ENCODE measurements at places on chromosomes 7 and 10.

GRCh38 chr10:124204726-124205125 is 111.3 kb upstream of the CHST15 start:
- no peak for DNase-seq

DNA sequence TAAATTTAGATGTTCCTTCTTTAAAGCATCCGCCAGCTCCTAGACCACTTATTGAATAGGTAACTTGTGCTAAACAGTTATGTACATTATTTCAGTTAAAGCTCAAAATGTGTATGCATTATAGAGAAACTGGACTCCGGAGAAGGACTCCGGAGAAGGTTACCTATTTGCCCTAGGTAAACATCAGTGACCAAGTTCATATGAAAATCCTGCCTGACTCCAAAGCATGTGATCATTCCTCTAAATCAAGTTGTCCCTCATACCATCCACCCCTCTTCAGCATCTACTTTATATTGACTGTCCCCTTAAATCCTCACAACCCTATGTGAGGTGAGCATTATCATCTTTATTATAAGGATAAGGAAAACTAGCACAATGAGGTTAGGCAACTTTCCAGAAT is 147.5 kb downstream of the SRPK2 start:
- DNase-seq: no peak

DNA sequence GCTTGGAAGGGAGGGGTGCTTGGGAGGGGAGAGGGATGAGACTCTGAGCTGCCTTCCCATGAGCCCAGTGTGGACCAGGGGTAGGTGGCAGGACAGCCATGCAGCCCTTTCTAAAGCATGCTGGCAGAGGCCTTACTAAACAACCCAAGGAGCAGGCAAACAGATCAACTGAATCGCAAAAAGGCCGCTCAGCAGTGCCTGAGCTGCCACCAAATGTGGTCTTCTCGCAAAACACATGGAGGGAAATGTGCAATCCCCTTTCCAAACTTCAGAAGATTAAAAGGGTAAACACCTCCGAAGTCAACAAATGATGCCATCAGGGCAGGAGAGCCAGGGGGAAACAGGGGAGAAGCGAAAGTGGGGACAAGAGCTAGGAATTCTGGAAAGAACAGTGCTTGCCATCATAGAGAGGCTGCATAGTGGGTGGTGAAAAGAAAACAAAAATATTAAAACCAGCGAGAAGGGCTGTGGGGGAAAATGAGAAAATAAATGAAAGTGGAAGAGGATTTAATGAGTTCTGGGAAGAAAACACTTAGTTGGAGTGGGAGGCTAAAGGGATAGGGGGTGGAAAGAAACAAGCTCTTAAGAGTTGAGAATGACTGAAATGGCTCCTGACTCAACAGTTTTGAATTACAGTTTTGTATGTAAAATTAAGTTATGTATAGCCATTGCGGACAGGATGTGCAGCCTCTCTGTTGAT is 62.2 kb upstream of the ZNF32 start:
- DNase-seq: no peak

GRCh38 chr7:157544980-157545680 is 208.3 kb downstream of the DNAJB6 start:
- no peak for DNase-seq

DNA sequence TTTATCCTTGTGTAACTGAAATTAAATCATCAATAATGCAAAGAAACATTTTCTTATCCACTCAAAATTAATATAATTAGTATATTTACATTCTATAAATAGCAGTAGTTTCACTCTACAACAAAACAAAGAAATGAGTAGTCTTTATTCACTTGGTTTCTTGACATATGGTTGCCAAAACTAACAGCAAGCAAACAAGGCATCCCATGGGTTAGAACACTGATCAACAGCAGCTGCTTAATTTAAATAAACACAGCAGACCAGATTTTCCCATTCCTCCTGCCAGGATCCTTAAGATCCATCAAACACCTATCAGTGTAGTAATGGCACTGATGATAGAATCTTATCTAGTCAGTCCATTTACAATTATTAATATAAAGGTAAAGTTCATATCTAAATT is 22.1 kb downstream of the NCAPG2 start:
- no peak for DNase-seq

DNA sequence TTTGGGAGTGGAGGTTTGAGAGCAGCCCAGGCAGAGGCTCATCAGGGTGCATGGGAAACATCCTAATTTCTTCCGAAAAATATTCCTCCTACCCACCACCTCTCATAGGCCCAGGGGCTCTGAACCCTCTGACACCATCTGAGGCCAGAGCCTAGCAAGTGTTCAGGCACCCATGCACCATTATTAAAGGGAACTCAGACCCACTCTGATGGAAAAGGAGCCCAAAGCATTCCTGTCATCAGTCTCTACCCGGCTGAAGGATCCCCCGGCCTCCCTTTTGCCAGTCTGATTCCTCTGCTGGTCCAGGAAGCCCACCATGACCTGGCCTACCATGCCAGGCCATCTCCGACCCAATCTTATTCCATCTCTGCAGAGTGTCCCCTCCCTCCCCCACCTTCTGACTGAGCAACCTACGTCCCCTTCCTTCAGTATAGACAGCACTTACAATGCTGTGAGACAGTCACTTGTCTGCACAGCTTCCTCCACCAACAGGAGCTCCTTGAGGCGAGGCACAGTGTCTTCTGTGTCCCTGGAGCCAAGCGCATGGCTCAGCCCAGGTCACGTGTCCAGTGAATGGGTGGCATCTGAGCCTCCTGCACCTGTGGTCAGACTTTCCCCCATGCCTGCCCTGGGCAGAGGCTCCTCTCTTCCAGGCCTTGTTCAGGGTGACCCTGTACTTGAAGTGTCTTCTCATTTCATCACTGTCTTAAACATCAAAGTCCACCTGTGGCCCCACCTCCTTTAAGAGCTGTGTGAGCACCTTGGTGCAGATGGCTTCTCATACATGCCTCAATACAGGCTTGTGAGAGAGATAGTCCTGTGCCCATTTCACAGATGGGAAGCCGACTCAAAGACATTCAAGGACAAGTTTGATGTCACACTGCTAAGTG is 889 bp upstream of the GPR15LG start:
- DNase-seq: no peak

DNA sequence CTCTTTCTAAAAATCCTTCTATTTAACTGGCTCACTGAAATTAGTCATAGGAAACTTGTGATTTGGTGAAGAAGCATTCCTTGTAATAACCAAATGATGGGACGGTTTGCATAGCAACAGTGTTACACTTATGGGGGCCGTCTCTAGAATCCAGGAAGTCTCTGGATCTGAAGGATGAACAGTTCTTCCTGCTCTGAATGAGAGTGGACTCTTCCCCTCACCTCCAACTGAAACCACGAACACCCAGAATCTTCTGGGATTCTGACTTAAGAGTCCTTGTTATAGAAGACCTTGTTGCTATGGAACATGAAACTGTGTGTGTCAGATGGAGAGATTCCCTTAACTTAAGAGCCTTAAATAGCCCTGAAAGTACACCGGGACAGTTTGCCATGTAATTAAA is 23.2 kb downstream of the NOLC1 start:
- no peak for DNase-seq

DNA sequence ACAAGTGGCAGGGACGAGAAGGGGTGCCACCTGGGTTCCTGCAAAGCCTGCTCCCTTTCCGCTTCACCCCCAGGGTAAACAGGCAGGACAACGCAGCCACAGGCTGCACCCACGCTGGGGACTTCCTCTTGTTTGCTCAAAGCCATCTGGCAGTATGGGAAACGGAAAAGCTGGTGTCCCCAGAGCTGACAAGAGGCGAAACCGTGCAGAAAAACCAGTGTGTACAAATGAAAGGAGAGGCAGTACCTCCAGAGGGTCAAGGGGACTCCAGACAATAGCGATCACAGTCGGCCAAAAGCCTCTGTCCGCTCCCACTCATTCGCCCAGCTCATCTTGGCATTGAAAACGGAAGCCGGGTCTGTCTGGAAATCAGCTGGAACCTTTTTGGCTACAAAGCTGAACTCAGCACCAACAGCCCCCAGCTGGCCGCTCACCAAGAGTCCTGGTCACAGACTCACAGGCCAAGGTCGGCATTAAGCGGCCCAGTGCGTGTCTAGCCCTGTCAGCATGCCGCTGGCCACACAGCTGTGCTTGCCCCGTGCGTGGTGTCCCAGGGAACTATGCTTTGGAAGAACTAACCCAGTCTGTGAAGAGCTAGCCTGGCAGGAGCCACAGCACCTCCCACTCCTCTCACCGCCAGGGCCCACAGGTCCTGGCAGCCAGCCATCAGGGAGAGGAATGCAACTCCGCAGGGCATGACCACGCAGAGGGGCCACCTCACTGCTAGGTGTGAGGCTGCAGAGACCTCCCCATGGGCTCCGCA is 10.4 kb downstream of the TNS3 start:
- no peak for DNase-seq

DNA sequence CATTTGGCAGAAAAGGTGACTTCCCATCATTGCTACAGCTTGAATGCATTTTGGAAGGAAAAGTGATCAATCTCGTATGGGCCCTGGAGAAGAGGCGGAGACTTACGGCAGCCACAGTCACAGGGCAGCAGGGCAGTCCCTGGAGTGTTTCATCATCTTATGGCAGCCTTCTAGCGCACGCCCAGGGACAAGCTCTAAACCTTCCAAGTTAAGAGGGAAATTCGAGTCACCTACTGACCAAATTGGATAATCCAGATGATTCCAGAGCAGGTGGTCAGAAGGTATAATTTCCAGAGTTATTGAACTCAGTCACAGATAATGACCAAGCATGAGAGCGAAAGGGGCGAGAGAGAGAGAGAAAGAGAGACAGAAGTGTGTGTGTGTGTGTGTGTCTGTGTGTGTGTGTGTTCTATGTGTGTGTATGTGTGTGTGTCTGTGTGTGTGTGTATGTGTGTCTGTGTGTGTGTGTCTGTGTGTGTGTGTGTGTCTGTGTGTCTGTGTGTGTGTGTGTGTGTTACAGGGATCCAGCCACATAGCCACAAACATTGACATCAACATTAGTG is 123.7 kb upstream of the ADAM12 start:
- no peak for DNase-seq

- no peak for DNase-seq
These were observed 3.3 kb downstream of the LBX1 start for GRCh38 chr10:101225846-101226421.

DNA sequence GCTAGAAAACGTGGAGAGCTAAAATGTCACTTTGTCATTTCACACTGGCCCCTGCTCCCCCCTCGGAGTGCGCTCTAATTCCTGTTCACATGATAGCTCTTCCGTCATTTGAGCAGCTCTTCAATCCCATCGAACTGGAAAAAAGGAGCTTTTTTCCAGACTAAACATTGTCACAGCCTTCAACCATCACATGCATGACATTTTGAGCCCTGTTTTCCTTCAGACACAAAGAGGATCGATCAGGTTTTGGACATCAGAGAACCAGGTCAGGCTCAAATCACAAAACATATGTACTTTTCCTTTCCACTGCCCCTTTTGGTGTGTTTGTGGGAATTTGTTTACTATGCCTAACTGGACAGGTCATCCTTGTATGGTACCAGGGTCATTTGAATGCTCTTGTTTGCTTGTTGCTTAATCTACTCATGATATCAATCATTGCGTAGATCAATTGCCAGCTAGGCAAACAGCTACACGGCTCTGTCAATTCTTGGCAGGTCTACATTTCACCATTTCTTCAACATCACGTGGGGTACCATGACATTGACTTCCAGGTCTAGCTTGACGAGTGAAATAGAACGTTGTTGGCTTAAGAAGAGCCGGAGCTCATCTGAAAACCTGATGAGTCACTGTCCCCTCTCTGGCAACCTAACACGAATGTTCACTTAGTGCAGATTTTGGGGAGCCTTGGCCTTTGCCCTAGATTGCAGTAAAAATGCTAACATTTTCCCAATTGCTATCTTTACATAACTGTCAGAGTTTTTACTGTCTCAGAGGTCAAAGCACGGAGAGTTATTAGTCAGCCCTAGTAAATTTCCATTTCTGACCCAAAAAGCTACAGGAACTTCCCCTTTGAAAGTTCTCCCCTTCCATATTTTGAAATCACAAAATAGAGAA is 87.3 kb downstream of the LYZL2 start:
- DNase-seq: no peak

GRCh38 chr10:7389346-7389745 is 21.5 kb downstream of the SFMBT2 start:
- DNase-seq: no peak

- peak; percentile 63 for DNase-seq
These were observed 23.4 kb downstream of the ATOH7 start for GRCh38 chr10:68208424-68209042.

GRCh38 chr7:20749906-20750305 is 36.8 kb downstream of the SP8 start:
- DNase-seq: no peak

DNA sequence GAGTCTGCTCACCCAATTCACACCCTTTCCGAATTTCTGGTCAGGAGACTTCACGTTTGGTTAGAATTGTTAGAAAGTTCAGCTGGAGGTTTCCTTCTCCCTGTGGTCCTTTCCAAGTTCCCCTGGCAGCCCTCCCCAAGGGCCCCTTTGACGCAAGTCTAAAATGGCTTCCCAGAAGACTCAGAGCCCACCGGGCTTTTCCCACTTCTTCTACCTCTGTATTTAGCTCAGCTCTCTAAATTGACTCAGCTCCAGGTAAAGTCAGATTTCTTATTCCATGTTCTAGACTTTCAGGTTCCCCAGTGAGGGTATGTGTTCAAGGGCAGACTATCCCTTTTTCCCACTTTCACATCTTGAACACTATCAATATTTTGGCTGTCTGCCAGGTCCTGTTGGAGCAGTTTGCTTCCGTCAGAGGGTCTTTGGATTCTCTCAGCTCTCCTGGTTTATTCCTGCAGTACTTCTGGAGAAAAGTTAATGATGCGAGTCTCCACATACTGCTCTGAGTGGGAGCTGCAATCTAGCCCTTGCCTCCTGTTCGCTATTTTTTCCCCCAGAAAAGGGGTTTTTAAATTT is 53.1 kb upstream of the ZNF273 start:
- DNase-seq: no peak

GRCh38 chr7:47453093-47454061 is 128.5 kb downstream of the TNS3 start:
- no peak for DNase-seq

DNA sequence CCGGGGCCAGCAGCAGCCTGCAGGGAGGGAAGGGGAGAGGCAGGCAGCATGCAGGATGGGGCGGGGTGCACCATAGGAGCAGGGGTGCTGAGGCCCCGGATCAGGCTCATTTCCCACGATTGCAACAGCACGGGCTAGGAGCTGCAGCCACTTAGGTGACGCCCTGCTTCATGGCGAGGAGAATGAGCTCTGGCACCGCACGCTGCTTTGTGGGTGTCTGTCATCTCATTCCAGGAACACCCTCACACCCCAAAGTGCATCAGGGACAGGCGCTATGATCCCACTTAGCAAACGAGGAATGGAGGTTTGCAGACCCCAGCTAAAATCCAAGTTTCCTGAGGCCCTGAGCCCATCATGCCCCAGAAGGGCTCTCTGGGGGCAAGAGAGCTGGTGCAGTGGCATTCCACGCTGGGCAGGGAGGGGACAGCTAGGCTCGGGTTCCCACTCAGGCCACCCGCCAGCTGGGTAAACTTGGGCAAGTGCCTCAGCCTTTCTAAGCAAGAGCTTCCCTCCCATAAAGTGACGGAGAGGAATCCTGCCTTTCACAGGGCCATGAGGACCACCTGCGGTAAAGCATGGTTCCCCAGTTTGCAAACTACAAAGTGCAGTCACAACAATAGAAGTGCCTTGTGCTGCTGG is 9.3 kb downstream of the KCNH2 start:
- no peak for DNase-seq

GRCh38 chr10:107440741-107441140 is 276.2 kb upstream of the SORCS1 start:
- DNase-seq: no peak

Data from activated naive CD4-positive, alpha-beta T cell treated with anti-CD3 and anti-CD28 coated beads for 36 hours (primary cell).